T-helper 9 cell (primary cell): ENCODE measurements at places on chromosomes 2 and 18.

DNA sequence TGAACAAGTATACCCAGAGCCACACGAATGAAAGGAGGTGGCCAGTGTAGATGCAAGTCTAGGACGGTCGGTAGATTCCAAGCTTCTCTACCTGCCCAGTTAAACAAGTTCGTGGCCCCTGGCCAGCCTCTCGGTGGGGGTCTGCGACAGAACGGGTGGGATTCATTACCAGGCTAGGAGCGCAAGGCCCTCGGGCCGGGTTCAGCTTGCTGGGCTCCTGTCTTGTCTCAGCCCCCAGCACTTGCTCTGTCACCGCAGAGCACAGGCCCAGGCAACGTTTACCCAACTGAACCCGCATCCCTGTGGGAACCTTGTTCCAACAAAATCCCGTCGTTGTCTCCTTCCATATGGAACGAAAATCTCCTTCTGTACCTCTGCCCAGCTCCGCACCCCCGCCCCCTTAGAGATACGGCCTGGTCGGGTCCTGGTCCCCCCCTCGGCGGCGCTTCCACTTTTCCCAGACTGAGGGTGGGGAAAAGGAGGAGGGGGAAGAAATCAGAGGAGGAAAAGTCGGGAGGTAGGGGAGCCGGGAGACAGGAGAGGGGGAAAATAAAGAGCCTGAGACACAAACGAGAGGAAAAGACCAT, 1.9 kb upstream of the EMX1 start:
- no peak for DNase-seq

DNA sequence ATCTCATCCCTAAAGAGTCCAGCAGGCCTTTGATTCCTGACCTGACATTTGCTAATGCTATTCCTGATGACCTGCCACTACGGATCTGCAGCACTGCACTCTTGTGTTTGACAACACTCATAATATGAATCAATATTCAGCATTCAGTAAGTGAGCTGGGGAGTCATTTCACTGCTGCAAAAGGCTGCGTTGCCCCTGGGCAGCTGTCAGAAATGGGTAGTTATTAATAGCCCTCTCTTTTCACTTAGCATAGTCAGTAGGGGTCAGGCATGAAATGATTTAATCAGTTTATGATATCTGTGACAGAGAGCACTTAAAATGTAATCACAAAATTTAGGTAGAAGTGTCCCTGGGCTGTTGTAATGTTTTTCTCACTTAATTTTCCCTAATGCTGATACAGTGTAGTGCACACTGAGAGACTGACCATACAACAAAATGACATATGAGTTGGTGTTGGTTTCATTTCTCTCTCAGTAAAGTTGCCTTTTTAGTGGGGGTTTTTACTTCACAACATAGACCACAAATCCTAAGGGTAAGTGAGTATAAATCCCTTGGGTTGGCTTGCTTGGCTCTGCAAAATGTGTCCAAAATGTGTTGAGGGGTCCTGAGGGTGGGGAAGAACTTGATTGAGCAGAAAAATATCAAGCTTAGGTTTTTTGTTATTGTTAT, 184.8 kb downstream of the CAMKMT start:
- no peak for DNase-seq

GRCh38 chr2:142724713-142725349, 152.6 kb upstream of the KYNU start:
- DNase-seq, result no peak

GRCh38 chr2:1804351-1804771, 60.0 kb upstream of the PXDN start:
- DNase-seq, result no peak

DNA sequence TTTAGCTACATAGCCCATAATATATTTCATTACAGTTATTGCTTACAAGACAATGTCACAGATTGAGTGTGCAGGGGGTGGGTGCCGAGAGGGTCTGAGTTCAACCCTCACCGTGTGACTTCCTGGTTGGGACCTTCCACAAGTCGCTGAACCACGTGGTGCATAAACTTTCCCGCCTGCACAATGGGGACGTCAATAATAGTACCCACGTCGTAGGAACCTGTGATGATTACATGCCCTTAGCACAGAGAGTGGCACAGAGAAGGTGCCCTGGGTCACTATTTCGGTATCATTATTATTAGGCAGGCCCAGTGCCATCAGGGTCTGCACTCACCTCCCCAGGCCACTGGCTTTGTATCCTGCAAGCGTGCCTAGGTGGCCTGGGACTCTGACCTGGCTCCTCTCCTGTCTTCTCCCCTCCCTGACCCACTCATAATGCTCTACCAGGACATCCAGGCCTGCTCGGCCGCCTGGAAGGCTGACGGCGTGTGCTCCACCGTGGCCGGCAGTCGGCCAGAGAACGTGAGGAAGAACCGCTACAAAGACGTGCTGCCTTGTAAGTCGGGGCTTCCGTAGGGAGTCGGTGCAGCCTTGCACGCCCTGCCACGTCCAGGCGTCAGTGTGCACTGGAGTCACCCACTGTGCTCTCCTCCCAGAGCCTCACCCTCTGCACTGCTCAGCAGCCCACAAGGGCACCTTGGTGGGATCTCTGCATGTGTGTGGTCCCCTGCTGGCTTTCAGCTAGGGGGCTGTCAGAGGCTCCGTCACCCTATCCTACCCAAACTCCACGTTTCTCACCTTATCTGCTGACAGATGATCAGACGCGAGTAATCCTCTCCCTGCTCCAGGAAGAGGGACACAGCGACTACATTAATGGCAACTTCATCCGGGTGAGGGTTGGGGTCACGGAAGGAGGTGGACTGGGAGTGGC, 2.8 kb downstream of the PTPN18 start:
- DNase-seq, result no peak

DNA sequence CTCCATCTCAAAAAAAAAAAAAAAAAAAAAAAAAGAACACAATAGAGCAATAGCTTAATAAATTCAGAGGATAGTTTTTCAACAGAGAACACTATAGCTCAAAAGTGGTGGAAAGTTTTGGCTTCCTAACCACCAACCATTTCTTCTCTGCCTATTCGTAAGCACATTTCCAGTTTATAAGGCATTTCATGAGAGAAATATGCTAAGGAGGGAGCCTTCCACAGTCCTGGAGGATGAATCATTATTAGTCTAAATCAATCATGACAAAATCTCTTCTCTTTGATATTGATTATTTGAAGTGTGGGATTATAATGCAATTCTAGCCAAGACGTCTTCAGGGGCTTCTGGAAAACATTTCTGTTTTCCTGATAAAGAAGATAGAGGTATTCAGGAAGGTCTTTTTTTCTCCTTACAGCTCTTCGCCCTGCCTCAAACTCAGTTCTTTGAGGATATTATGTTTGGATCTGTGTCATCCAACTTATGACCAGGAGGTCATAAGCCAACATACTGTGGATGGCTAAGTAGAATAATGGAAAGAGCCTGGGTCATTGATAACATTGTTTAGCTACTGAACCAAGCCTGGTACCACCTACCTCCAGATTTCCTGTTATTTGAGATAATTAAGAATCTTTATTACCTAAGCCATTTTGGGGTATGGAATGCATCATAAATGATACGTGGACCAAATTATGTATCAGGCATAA, 207.3 kb downstream of the TRIB2 start:
- DNase-seq, result no peak
